HCT116 (cell line): ENCODE measurements at places on chromosomes 7 and 10.
A peak's percentile ranks its signal among the peaks of the same experiment; 100 is the strongest.

- no peak for DNase-seq
Measured at GRCh38 chr10:110505130-110505770, 7.5 kb downstream of the DUSP5 start.

DNA sequence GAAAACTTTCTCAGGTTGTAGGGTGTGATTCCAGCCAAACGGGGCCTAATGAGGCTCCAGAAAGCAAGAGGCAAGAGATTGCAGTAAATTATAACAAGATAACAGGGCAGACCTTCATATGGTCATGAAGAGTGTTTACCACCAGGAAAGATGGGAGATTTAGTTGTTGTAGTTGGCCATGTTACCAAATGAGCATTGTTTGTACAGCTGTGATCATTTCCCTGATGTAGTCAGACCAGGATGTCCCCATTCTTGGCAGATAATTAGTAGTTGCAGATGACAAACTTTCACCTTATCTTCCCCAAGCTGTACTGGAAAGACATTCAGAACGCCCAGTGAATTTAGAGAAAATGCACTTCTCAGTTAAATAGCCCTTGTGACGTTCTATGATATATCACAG, 630.8 kb downstream of the ANKRD7 start:
- DNase-seq = no peak

GRCh38 chr10:106592396-106592795, 572.1 kb downstream of the SORCS1 start:
- DNase-seq = no peak

GRCh38 chr10:102394801-102395399, 605 bp upstream of the NFKB2 start:
- DNase-seq = no peak

DNA sequence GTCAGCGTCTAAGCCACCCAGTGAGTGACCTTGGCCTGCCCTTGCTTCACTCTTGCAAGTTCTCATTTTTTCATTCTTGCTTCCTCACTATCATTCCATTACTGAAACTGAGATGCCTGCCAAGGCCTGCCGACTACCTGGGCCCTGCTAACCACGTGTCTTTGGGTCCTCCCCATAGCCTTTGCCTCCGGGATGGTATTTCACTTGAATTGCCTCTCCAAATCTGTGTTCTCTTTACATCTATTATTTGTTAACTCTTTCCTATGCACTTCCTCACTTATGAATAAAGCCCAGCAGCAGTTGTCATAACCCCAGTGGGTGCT, 234.6 kb downstream of the SNX10 start:
- no peak for DNase-seq

DNA sequence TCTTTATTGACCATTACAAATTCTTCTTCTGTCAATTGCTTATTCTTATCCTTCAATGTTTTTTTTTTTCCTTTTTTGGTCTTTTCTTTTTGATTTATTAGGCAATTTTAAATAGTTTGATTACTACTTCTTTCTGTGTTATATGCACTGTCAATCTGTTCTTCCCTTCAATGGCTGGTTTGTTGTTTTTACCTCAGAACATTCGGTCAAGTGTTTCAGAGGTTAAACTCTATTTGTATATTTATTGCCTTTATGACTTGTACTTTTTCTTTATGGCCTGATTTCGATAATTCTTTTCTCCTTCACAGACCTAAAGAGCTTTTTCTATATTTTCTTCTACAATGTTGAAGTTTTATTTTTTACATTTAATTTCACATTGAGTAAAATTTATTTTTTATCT, 171.5 kb upstream of the AKR1E2 start:
- no peak for DNase-seq

- DNase-seq = no peak
Measured at GRCh38 chr10:64976150-64976549, 1454.9 kb downstream of the REEP3 start.

DNA sequence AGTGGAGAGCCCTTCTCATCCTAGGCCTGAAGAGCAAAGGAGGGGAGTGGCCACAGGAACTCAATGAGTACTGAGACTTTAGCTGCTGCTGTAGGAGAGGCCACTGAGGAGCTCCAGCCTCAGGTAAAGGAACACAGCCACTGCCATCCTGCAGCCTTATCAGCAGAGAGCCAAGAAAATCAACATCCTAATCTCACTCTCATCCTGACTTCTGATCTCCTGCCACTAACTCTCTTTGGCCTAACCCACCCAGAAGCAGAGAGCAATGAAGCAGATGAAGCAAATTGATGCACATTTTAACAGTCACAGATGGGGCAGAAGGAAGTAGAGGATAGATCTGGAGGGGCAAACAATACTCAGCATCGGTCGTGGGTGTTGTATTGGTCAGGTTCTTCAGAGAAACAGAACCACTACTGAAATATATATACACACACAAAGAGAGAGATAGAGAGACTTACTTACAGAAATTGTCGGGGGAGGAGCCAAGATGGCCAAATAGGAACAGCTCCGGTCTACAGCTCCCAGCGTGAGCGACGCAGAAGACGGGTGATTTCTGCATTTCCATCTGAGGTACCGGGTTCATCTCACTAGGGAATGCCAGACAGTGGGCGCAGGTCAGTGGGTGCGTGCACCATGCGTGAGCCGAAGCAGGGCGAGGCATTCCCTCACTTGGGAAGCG, 297.6 kb downstream of the MTERF1 start:
- DNase-seq = no peak

GRCh38 chr7:7641129-7641663, 644 bp downstream of the UMAD1 start:
- peak; percentile 15 for DNase-seq

DNA sequence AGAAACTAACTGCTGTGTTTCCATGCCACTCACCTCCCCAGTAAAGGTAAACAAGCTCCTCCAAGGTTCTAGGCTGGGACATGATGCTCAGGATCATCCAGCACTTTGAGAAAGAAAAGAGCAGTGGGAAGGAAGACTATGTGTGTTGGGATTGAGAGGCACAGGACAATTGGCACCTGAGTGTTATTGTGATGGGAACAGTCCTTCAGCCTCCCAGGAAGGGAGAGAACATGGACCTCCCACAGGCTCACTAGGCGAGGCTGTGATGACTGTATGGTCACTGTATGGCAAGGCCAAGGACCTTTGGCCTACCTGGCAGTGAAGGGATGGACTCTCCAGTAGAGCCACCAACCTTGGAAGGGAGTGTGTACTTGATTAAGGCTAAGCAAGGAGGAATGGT, 123.2 kb upstream of the UNC5B start:
- no peak for DNase-seq

DNA sequence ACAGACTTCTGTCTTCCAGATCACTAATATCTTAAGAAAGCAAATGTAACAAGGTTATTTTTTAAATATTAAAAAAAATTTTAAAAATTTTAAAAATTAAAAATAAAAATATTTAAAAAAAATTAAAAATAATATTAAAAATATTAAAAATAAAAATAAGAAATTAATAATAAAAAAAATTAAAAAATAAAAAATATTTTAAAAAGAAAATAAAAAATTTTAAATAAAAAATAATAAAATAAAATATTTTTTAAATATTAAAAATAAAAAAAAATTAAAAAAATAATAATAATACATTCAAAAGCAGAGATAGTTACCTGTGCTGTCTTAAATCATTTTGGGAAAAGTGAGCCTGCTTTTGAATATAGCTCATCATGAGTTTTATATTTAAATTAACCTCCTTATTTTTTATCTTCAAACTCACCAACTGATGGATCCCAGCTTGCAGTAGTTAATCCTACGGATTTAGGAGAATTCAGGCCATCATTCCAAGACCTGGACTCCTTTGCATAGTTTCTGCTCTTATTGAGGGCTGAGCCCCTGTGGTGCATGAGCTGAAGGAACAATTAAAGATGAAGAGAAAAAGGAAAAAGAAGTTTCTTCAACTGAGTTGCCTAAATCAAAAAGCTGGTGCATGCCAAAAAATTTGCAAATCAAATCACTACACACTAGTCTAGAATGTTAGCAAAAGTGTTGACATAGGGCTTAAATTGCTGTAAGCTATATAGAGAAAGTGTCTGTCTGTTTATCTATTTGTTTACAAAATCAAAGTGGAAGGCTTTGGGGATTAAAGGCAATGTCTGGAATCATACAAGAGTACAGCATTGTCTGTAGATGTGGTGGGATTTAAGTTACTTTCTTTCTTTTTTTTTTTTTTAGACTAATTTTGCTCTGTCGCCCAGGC, 50.5 kb upstream of the ZNF438 start:
- DNase-seq = no peak

DNA sequence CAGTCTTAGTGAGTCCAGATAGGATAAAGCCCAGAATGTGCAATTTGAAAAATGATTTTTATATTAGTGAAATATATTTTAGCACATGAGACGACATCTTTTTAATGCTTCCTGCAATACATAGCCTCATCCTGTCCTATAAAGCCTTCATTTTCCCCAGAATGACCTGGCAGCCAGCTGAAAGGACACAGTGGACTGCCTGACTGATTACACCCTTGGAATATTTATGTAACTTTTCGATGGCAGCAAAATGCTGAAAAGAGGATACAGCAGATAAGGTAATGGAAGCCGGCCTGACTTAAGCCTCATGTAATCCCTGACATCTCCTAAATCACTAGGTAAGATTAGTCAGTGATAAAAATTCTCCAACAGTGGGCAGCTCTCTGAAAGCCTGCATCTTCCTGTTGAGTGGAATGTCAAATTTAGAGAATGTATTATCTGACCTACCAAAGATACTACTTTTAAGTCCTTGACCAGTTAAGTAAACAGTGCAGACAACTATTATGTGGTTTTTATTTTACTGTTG, 210.7 kb upstream of the STEAP1 start:
- DNase-seq = no peak

DNA sequence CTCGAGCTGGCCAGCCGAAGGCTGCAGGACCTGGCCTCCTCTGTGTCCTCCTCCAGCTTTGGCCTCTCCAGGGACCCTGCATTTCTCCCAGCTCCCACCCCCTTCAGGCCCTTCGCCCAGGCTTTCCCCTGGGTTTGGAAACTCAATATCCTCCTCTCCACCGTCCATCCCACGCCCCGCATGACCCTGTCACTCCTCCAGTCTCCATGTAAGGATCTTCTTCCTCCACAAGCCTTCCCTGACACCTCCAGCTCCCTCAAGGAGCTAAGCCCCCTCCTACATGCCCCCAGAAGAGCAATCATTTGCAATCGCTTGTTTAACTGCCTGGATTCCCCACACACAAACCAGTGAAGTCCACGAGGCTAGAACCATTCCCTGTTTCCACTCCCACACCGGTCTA, 24.6 kb upstream of the TMEM213 start:
- no peak for DNase-seq

DNA sequence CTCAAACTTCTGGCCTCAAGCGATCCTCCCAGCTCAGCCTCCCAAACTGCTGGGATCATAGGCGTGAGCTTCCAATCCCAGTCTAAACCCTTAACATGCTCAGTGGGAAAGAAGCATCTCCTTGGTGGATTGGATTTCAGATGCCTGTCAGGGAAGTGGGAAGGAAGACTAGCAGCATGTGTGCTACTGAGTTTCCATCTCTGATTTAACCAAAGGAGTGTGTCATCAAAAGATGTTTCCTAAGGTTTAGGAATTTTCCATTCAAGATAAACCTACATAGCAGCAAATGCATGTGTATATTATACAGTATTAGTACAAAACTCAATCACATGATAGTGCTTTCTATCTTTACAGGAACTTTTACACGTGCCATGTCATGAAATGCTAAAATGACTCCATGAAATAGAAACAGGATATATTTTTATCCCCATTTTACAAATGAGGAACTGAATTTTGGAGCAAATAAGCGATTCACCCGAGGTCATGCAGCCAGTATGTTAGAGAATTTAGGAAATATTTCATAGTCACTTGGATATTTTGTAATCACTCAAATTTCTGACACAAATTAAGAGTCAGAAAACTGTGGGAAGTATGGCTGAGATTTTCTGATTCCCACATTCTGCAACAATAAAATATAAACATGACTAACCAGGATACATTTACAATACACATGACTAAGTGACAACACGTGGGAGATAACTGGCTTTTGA, 11.4 kb upstream of the TMEM26 start:
- DNase-seq = no peak

GRCh38 chr7:16708980-16709379, 44.6 kb upstream of the TSPAN13 start:
- no peak for DNase-seq

DNA sequence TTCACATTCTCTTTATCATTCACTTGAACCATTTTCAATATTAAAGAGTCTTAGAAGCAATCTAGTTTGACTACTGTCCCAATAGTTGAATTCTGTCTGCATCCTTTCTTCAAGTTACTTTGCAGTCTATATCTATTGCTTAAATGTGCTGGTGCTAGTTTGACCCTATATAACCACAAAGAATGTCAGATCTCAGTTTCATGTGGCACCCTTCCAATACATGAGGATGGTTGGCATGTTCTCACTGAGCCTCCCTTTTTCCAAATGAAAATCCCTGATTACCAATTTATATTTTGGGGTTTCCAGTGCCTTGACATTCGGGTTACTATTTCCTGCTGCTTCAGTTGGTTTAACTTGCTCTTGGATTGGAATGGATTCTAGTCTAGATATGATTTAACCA, 292.7 kb downstream of the EXOC4 start:
- DNase-seq = no peak

DNA sequence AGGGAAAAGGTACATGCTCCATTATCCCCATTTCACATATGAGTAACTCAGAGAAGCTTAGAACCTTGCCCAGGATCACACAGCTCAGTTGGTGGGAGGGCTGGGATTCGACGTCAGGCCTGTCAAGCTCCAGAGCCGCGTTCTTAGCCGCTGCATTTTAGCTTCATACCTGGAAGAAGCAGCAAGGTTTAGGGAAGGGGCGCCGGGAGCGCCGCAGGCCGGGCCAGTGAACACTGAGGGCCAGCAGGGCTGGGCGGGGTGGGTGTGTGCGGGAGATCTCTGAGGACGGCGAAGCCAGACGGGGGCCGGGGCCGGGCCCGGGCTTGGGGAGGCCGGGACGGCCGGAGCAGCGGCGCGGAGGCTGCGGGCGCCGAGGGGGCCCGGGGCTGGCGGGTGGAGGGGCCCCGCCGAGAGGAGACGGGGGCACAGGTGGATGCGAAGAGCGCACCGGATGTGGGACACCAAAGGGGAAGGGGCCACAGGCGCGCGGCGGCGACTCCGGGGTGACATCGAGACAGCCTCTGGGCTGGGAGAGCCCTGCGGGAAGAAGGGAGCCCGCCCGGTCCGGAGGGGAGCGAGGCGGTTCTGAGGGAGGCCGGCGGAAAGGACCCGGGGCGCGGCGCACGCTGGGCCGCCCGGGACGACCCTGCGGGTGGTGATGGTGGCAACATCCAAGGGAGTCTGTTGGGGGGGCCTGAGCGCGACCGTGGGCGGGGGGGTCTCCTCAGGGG, 498 bp downstream of the NDST2 start:
- no peak for DNase-seq

- DNase-seq = no peak
Measured at GRCh38 chr7:68334636-68335272, 1263.5 kb upstream of the AUTS2 start.
